ENCODE measurements at places on chromosomes 5 and 9.

- DNase-seq: no peak
Observed at GRCh38 chr5:39228596-39228995, 9.2 kb upstream of the FYB1 start.

DNA sequence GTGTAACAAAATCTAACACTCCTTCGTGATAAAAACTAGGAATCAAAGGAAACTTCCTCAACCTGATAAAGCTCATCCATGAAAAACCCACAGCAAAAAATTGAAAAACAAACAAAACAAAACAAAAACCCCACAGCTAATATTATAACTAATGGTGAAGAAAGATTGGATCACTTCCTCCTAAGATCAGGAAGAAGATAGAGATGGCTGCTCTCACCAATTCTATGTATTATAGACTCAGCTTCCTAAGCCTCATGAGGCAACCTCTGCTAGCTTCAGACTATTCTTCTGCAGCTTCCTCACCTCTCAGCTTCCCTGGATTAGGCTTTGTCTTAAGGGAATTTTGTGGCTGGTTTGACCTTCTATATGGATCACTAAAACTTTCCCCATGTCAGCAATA lies 40.1 kb downstream of the PHAX start:
- no peak for DNase-seq

GRCh38 chr5:109601736-109602135 lies 88.0 kb upstream of the MAN2A1 start:
- DNase-seq: no peak

DNA sequence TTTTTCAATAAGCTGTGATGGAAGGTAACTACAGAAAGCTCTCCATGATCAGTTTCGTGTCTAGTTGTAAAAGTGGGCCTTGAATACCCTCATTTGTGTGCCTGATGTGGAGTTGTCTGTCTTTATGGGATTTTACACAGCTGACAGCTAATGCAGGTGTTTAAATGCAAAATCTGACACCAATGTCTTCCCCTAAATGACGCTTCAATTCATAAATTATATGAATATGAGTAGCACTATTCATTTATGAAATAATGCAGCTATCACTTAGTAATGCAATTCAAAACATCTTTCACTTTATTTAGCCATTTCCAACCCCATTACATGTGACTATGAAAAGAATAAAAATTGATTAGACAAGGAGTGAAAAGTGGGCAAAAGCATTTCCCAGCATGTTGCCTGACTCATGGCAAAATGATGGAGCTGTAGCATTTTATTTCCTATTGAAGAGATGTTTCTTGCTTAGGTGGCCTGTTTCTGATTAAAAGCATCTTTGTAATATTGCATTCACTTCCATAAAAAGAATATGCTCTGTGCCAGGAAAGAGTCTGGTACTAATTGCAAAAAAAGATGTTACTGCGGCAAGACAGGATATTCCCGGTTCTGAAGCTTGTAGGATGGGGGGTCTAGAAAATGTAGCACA lies 116.7 kb upstream of the HAPLN1 start:
- DNase-seq: no peak

GRCh38 chr9:88579050-88579715 lies 44.2 kb downstream of the NXNL2 start:
- no peak for DNase-seq

DNA sequence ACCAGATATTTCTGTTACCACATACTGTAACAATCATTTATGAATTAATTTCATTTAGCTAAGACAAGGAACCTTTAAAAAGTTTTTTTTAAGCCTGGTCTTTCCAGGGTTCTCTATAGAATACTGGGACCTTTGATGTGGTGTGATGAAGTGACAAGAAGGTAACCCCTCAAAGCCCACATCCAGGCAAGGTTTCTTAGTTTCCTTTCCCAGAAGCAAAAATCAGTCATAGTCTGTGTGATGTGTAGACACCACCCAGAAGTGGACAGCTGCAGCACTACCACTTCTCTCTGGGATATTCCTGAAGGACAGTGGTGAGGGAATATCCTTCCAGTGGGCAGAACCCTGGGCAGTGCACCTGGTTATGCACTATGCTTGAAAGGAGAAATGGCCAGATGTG lies 115.6 kb downstream of the TTC39B start:
- DNase-seq: no peak

GRCh38 chr5:151080613-151081430 lies at the start of gene TNIP1:
Gene TNIP1 (minus strand): TSS chr5:151081034. CDS start chr5:151065095, 15,939 bp downstream.
- DNase-seq: peak; percentile 95

- DNase-seq: no peak
Observed at GRCh38 chr5:14417276-14417730, 164.3 kb upstream of the OTULINL start.

DNA sequence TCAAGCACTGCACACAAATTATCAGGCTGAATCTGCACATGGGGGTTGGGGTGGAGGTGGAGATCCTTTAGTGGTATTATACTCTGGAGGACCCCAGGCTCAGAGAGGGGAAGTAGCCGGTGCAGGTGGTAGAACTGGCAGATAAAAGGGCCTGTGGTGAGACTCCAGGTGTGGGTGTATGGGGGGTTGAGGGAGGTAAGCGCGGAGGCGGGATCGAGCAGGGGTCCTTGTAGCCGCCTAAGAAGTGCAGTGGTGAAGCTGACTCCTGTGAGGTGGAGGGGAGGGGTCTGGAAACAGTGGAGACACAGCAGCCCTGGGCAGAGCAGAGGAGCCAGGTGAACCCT lies 841 bp downstream of the ACSL6 start:
- DNase-seq: no peak

- no peak for DNase-seq
Observed at GRCh38 chr5:135921388-135921787, 25.7 kb upstream of the IL9 start.

DNA sequence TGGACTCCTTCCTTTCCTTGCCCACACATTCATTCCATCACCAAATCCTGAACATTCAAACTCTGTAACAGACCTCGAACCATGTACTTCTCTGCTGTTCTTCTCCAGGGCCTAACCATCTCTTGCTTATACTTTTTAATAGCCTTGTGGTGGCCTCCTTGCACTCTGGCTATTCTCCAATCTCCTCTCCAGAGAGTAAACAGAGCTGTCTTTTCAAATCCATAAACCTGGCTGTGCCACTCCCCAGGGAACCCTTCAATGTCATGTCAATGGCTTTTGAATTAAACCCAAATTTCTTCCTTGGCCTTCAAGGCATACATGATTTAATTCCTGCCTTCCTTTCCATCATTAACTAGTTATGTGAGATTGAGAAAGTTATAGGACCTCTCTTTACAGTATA lies 277.6 kb upstream of the EFNA5 start:
- DNase-seq: no peak

DNA sequence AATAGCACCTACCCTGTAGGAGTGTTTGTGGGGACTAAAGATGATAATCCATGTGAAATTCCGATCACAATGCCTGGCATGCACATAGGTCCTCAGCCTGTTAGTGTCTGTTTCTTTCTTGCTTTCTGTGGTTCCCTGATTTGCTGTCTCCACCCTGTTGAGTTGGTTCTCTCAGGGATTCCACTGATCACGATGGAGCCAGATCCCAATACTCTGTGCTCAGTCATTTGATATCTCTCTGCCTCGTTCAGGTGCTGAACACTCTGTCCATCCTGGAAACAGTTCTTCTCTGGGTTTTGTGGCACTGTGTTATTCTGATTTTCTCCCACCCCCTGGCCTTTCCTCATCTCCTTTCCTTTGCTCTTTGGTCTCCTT lies 60.8 kb downstream of the ARHGAP26 start:
- DNase-seq: no peak

DNA sequence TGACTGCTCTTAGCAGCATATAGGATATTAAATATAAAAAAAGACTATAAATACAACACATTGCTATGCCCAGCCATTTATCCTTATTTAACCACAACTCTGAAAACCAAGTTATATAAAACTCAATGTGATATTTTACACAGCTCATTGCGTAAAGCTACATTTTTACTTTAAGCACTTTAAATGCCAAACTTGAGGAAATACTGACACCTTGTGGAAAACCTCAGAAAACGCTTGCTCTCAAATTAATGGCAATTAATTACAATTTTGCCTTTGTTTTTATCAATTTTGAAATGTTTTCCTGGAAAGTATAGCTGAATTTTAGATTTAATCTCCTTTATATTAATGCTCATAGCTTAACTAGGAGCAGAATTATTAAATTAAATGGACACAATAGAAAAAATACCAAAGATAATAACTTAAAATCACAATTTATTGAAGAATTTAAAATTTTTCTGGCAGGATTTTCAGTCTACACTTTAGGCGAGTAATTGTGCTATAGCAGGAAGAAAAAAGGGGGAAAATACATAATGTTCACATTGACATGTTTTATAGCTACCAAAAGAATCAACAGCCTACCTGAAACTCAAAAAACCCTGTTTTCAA lies 25.2 kb upstream of the PLAC8L1 start:
- no peak for DNase-seq

DNA sequence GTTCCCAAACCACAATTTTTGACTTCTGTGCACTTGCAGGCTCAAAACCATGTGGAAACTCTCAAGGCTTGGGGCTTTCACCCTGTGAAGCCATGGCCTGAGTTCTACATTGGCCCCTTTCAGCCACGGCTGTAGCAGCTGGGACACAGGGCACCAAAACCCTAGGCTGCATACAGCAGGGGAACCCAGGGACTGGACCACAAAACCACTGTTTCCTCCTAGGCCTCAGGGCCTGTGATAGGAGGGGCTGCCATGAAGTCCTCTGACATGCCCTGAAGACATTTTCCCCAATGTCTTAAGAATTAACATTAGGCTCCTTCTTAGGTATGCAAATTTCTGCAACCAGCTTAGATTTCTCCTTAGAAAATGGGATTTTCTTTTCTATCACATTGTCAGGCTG lies 312.1 kb upstream of the TUSC1 start:
- DNase-seq: no peak

GRCh38 chr9:102975251-102975650 lies 19.9 kb upstream of the CYLC2 start:
- DNase-seq: no peak

DNA sequence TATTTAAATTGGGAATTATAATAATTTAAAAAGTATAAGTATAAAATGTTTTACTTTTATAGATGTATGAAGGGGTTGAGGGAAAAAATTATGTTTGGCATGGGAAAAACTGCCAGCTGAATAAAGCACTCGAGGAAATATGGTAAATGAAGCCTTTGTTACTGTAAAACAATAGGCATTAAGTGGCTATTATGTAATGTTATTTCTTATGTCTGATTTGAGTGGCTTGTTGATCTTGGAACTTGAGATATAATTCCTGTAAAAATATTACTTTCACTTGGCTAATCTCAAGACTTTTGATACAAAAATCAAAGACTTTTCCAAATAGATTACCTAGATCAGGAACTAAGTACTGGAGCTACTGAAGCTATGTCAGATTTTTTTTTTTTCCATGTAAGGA lies 182.9 kb downstream of the CD180 start:
- DNase-seq: no peak

DNA sequence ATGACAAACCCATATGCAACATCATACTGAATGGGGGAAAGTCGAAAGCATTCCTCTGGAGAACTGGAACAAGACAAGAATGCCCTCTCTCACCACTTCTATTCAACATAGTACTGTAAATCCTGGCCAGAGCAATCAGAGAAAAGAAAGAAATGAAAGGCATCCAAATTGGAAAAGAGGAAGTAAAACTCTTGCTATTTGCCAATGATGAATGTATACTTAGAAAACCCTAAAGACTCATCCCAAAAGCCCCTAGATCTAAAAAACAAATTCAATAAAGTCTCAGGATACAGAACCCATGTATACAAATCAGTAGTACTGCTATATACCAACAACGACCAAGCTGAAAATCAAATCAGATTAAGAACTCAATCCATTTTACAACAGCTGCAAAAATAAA lies 66.9 kb downstream of the SPATA31C2 start:
- no peak for DNase-seq

GRCh38 chr9:133003071-133003461 lies 24.6 kb downstream of the GFI1B start:
- no peak for DNase-seq

- DNase-seq: no peak
Observed at GRCh38 chr5:111627862-111628261, 115.5 kb upstream of the STARD4 start.

GRCh38 chr9:92353051-92353450 lies 27.3 kb downstream of the CENPP start:
- DNase-seq: no peak

GRCh38 chr5:92835712-92836111 lies 745.3 kb downstream of the NR2F1-AS1 start:
- no peak for DNase-seq

DNA sequence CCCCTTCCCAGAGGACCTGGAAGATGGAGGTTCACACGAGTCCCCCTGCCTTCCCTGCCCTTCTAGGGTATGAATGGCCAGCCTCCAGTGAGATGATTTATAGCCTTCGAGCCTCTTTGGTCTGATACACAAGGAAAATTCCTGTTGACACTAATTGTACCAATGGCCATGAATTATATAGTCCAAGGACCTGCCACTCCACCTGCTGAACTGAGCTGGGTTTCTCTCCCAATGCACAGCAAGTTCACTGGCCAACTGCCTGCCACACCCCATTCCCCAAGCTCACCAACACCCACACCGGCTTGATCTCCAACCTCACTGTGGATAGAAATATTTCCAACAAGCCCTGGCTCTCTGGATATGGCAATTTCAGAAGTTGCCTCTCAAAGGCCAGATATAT lies 9.3 kb upstream of the ADRA1B start:
- no peak for DNase-seq

GRCh38 chr9:32378993-32379729 lies 5.3 kb upstream of the ACO1 start:
- peak; percentile 61 for DNase-seq

- DNase-seq: peak; percentile 58
Observed at GRCh38 chr9:74773886-74774479, 113.7 kb downstream of the TRPM6 start.

GRCh38 chr9:33170464-33171415 lies 3.6 kb upstream of the B4GALT1 start:
- DNase-seq: no peak

DNA sequence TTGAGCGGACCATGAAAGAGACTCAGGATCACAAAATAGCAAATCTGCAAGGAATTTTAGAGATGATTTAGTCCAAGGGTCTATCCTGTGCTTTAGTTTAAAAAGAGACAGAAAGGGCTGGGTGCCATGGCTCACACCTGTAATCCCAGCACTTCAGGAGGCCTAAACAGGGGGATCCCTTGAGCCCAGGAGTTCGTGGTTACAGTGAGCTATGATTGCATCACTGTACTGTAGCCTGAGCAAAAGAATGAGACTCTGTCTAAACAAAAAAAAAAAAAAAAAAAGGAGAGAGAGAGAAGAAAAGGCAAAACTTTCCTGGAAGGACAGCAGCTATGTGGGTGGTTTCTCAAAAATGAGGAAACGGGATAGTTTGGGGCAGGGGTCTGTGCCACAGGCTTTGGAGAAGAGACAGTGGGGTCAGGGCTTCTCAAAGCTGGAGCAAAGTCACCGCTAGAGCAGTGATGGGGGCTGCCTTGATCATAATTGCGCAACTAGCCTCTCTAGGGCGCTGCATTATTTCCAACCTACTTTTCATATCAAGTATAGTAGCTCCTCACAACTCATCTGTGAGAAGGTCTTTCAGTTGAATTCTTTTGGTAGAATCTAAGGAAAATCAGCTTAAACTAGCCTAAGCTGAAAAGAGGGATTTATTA lies 8.5 kb upstream of the ANKH start:
- no peak for DNase-seq

All from central memory CD4-positive, alpha-beta T cell (primary cell).